ENCODE measurements at places on chromosomes 13 and 19. TPM values are rescaled to one million over a fixed set of nuclear protein-coding genes. Genes with fewer than 3 reads are reported as not detected.

GRCh38 chr19:35254341-35255297 is 5.8 kb downstream of the LSR start:
- no peak for DNase-seq

- DNase-seq, result peak; percentile 62
These were observed 21.0 kb downstream of the ZNF114 start for GRCh38 chr19:48290771-48291488.

GRCh38 chr13:48647625-48648024 is 6.1 kb upstream of the CYSLTR2 start:
- no peak for DNase-seq

DNA sequence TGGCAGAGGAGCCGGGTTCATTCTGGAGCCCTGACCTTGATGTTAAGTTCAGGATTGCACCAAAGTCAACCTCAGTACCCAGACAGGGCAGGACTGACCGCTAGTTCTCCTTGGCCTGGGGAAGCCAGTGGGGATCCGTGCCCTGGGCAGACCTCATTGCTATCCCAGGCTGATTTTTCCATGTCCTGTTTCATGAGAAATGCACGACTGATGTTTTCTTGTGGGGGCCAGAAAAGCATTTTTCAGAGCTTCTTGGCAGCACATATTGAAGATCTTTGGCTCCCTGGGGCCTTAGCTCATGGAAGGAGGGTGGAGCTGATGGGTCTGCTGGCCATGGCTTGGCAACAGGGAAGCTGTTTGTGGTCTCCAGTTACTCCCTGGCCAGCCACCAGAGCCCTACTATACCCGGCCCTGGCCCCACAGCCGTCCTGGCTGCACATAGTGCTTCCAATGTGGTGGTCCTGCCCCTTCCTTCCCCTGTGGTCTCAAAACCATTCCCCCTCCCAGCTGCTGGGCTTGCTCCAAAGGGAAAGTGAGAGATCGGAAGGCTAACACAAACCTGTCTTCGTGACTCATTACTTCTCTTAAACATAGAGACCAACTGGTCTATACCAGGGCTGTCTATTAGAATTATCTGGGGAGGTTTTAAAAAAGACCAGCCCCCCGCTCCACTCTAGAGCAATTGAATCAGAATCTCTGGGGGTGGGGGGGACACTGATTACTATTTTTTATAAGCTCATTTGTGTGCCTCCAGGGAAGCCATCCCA is 11.2 kb downstream of the IL17D start:
- no peak for DNase-seq

DNA sequence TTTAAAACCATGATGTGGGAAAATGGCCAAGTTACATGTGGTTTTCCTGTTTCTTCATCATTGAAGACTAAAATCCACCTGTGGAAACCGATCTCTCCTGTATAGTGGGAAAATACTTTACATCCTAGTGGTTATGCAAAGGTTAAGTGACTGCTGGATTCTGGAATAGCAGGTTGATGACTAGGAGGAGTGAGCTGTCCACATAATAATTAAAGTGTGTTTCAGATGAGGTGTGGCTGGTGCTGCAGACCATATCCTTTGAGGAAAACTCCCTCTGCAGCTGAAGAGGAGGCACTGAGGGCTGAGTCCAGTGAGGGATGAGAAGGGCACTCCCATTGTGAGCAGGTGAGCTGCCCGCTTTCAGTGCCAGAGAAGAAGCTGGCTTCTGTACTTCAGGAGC is 43.2 kb downstream of the DCLK1 start:
- DNase-seq, result no peak

DNA sequence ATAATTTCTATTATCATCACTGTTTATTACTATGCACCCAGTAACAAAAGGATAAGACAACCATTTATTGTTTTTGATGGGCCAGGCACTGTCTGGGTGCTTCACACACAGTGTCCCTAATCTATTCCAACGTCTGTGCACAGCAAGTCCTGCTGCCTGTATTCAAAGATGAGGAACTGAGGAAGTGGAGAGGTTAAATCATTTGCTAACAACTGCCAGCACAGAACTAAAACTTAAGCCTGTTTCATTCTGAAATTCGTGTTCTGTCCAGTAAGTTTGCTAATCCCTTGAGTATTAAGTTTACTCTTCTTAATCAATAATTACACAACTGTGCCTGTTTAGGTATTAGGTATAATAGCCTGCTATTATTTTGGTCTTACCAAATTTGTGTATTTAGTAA is 41.9 kb downstream of the TEX26 start:
- DNase-seq, result no peak

DNA sequence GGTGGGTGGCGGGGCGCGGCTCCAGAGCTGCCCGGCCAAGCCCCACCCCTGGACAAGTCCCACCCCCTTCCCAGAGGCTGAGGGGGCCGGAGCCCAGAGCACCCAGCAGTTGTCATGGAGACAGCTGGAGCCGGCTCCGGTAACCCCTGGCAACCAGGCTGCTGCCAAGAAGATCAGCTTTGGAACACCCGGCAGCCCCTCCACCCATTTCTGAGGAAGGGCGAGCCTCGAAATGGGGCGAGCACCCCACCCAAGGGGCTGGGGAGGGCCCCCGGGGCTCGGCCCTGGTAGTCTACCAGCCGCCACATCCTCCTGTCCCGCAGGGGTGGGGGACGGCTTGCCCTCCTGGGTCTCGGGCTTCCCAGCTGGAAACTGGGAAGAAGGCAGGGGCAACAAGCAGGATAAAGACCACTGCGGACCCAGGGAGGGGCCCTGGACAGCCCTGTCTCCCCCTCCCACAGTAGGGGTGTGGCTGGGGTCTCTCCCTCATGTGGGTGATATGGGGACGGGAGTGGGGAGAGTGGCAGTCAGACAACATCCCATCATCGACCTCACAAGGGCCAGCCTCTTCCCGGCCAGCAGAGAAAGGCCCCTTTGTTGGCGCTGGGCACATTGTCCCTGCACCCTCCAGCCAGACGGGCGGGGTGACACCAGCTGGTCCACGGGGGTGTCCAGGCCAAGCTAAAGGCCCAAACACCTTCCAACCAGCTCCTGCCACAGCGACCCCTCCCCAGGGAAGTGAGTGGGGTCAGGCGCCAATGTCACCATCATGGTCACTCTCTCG is 1.5 kb downstream of the CERS1 start:
- no peak for DNase-seq

DNA sequence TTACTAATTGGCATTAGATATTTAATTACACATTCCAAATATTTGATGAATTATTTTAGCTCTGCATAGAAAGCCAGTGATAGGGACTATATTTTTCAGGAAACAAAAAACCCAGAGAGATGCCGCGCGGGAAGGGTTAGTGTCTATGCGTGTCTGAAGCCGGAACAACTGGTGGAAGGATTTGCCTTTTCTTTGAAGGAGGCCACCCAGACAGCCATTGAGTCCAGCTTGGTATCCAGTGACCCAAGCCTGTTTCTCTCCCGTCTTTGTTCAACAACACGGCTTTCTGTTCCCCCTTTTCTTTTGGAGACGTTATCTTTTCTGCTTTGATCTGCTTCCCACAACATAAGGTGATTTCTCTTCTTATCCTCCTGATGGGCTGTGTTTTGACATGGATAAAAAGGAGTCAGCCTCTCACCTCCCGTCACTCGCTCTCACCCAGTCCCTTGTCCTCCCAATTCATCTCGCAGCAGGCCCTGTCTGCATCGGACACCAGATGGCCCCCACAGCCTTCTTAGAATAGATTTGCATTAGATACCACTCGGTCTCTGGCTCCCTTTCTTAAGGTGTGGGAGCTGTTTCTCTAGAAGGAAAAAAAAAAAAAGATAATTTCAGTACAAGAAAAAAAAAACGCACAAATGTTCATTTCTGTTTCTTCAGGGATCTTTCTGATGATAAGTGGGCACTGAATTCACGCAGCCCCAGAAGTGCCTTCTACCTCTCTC is 361.8 kb downstream of the ZNF536 start:
- no peak for DNase-seq

GRCh38 chr13:75485286-75486062 is 3.5 kb upstream of the TBC1D4 start:
- DNase-seq, result no peak

DNA sequence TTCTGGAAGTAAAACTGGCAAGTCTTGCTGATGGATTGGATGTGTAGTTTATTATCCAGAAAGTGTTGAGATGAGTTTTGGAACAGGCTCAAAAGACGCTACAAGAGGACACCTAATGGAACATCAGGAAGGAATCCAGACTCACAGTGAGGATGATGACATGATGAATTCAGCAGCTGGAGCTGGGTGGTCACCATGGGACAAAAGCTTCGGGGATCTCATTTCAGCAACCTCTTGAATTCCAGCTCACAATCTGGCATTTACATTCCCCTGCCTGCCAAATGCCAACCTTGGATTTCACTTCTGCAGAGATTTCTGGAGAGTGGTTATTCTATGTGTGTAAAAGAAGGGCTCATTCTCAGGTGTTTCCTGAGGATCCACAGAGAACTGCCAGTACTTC is 288.0 kb upstream of the TMTC4 start:
- no peak for DNase-seq

GRCh38 chr13:107968470-107968869 is 246.9 kb downstream of the LIG4 start:
- DNase-seq, result no peak

DNA sequence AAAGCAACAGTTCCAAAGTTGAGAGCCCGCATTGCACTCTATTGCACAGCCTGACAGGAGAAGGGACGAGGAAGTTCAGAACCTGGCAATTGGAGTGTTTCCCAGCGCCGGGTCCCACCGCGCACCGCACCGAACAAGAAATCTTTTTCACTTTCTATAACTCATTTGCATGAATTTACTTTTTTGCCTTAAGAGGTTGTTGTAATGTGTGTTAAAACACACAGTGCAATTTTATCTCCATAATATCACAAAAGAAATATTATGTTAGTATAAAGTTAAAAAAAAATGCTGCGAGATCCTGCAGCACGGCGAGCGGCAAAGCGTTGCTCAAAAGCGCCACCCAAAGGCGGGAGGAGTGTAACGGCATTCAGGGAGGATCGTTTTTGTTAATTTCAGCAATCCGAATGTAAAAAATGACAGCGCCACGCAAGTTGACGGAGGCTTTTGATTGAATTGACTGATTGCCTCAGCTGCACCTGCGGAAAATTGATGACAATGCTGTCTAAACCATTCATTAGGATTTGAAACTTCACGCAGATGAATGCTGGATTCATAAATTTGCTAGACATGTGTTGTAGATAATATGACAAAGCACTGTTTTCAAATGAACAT is 303.6 kb upstream of the ZNF507 start:
- DNase-seq, result no peak

DNA sequence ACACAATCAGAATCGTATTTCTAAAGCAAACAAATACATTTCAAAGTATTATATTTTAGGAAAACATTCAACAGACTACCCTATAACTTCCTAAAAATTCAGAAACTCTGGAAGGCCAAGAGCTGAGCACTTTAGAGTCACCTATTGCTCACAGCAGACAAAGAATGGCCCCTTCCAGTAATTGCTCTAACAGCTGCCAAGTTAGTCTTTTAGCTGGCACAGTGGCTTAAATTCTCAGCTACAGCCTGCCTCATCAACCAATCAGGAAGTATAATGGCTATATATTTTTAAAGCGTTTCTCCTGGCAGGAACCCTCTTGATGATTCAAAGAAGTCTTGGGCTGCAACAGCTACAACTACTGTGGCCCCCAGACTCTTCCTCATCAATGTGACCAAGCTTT is 14.9 kb upstream of the SLITRK5 start:
- DNase-seq, result no peak

GRCh38 chr13:113904411-113904810 is 40.5 kb upstream of the GAS6 start:
- no peak for DNase-seq

DNA sequence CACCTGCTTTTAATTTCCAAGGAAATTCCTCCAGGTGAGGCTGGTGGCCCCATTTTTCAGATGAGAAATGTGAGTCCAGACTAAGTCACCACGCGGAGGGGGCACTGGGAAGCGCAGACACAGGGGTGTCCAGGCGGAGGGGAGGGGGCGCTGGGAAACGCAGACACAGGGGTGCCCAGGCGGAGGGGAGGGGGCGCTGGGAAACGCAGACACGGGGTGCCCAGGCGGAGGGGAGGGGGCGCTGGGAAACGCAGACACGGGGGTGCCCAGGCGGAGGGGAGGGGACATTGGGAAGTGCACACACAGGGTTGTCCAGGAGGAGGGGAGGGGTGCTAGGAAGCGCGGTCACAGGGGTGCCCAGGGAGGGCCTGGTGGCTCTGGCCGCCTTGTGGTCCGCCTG is 3.5 kb downstream of the GRK1 start:
- DNase-seq, result no peak

DNA sequence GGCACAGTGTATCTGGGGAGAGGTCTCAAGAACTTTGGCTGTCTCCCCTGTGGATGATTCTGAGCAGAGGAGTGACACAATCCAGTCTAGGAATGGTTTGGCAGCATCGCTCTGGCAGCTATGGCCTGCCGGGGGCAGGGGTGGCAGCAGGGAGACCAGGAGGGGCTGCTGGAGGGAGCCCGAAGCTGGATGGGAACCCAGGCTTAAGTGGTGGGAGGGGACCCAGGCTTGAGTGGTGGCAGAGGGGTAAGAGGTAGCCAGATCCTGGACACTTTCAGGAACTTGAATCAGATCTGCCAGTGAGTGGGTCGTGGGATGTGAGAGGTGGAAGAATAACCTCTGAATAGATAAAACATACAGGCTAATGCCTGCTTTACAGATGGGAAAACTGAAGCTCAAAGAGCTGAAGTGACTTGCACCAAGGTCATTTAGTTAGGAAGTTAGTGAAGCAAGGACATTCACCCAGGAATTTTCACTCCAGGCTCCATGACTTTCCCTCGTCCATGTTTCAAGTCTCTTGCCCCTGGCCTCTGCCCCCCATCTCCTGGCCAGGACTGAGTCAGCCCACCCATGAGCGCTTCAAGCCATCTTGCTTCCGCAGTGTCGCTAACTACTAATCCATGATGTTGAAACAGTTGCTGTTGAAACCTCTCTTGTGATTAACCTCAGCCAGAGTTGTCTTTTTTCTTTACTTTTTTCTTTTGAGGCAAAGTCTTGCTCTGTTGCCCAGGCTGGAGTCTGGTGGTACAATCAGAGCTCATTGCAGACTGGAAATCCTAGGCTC is 29.9 kb upstream of the C1QTNF9 start:
- peak; percentile 76 for DNase-seq

The ERICH4 gene
- polyA plus RNA-seq, result not detected

The THSD8 gene
- not detected for polyA plus RNA-seq

The ZNF528 gene
- polyA plus RNA-seq, result 2.0 TPM

The CACNG7 gene
- not detected for polyA plus RNA-seq

The ZNF415 gene
- polyA plus RNA-seq, result not detected

The CGB5 gene
- polyA plus RNA-seq, result not detected
